Natural killer cell (primary cell): ENCODE measurements at places on chromosomes 12 and 14. TPM values are rescaled to one million over a fixed set of nuclear protein-coding genes. Genes with fewer than 3 reads are reported as not detected.

DHRS2 gene
- not detected for total RNA-seq

DNA sequence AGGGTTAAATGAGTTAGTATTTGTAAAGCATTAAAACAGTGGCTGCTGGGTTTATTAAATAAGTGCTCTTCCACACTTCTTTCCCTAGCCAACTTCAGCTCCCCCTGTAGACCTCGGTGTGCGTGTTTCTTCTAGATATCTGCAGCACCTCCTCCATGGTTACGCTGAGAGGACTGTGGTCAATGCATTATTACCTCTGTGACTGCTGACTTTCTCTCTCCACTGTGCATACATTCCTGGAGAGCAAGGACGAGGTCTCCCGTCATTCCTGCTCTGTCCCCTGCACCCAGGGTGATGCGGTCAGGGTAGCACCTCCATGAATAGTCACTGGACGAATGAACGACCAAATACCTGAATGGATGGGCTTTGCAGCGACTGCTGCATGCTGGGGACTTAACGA, 44.6 kb downstream of the ZFP36L1 start:
- no peak for DNase-seq

DNA sequence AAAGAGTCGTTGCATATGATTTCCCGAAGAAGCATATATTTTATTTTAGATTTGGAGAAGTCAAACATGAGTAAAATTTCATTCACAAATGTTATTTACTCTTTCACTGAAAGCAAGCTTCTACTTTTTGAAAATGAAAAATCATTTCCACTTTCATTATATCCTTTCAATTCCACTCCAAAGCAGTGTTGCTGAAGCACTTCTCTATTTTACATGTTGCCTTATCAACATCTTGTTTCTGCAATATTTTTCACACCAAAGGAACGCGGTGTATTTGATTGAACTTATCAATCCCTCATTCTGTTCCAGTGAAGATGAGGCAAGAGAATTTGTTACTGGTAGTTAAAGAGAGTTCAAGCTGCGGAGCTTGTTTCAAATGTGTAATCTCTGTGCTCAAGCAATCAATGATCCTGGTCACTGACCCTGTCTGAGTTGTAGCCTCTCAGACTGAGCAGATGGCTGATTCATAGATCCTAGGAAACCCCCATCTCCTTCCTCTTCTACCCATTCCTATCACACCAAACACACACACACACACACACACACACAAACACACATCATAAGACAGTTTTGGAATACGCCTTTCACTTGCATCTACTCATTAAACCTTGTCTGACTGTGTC, 236.2 kb upstream of the FLRT2 start:
- no peak for DNase-seq

- no peak for DNase-seq
Measured at GRCh38 chr14:73142216-73142615, 5.9 kb downstream of the PSEN1 start.

GRCh38 chr14:35085441-35085840, 36.3 kb downstream of the PPP2R3C start:
- no peak for DNase-seq

DNA sequence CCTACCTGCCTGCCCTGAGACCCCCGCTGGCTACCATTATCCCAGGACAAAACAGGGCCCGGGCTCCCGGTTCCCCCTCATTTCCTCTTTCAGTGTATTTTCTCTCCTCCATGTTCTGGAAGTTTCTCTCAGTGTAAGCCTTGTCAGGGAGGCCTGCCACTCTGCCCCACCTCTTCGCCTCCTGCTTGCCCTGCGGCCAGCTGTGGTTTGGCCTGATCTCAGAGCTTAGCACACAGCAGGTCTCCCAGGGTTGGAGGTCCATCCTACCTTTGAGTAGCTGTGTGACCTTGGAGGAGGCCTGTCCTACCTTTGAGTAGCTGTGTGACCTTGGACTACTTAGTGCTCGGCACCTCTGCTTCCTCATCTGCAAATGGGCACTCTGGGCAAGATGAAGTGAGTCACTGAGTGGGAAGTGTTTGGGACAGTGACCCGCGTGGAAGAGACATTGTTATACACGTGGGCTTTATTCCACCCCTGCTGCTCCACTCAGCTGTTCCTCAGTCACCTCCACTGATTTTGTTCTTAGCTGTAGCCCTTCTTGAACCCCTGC, 212.7 kb downstream of the ZFP36L1 start:
- no peak for DNase-seq

INSM2 gene
- not detected for total RNA-seq

DTD2 gene
- 7.4 TPM for total RNA-seq

DNA sequence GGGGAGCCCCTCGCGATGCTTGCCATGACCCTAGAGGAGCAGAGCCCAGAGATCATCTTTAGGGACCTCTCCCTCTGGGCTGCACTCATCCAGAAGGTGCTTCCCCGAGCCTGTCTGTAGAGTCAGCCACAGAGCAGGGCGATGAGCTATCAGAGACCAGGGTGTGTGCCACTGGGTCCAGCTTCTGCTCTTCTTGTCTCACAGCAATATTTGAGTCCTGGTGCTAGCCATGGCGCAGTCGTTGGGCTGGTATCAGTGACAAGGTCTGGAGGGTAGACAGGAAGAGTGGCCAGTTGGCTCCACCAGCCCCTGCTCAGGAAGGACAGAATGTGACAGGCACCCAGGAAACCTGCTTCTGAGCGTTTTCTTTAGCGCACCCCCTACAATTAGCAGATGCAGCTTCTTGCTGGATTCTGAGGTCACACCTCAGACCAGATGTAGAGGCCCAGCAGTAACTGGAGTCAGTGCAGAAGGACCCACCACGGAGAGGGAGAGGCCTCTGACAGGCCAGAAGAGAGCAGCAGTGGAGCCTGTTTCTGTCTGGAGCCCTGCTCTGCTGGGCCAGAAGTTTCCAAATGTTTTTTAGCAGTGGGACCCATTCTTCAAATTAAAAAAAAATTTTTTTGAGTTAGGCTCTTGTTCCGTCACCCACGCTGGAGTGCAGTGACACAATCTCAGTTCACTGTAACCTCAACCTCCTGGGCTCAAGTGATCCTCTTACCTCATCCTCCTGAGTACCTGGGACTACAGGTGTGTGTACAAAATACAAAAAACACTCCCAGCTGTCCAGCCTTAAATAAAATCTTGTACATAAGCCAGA, 23.7 kb downstream of the ANKRD9 start:
- DNase-seq, result no peak

CMA1 gene
- total RNA-seq, result not detected

GRCh38 chr14:73180385-73180805, 44.1 kb downstream of the PSEN1 start:
- no peak for DNase-seq
